ENCODE measurements at places on chromosomes 12 and 14.

- DNase-seq, result no peak
Observed at GRCh38 chr14:57413849-57414248, 23.5 kb downstream of the NAA30 start.

DNA sequence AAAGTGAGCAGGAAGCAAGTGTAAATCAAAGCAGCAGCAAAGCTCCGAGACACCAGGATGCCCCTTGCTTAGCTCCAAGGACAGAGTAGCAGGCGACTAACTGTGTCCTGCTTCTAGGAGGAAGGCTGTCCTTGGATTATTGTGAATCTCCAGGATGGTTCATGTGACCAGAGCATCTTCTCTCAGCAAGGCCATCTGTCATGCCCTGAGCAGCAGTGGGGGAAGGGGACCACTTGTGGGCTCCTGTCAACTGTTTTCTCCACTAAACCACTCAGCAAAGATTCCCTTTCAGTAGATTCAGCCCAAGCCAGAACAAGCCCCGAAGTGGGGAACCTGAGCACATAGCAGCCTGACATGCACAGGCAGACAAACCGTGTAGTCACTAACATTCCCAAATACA is 19.4 kb downstream of the MAP3K9 start:
- DNase-seq, result no peak

DNA sequence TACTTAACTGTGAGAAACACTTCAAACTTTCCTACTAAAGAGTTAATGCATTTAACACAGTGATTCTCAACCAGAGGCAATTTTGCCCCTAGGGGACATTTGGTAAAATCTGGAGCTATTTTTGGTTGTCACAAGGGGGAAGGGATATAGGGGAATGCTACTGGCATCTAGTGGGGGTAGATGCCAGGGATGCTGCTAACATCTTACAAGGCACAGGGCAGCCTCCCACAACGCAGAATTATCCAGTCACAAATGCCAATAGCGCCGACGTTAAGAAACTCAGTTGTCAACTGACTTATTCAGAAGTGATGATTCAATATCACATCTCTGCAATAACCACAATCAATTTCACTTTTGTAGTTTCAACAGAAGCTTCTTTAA is 2.0 kb downstream of the EEA1 start:
- peak; percentile 42 for DNase-seq

DNA sequence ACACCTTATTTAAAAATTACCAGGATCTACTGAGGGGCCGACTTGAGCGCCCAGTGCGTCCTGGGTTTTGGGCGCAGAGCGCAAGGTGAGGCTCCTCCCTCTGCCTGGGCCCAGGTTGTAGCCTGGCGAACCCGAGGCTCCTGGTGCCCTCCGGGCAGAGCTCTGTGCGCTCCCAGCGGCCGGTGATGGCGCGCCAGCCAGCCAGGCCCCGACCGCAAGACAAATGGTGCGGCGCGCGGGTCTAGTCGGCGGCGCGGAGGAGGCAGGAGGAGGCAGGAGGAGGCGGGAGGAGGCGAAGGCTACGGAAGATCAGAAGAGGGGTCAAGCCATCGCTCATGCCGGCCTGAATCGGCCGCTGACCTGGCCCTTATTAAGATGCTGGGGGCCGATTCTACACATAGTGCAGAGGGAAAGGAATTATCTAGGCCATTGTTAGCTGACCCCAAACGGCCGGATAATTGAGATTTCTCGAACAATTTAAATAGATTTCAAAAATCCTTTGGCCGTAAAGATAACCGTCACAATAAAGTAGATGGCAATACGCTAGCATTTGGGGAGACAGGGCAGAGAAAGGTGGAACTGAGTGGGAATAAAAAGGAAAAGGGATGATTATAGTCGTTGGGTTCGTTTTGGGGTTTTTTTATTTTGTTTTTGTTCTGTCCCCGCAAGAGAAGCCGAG is 2.8 kb downstream of the TBX5 start:
- no peak for DNase-seq

GRCh38 chr12:11854011-11854499 is 204.6 kb downstream of the ETV6 start:
- DNase-seq, result no peak

DNA sequence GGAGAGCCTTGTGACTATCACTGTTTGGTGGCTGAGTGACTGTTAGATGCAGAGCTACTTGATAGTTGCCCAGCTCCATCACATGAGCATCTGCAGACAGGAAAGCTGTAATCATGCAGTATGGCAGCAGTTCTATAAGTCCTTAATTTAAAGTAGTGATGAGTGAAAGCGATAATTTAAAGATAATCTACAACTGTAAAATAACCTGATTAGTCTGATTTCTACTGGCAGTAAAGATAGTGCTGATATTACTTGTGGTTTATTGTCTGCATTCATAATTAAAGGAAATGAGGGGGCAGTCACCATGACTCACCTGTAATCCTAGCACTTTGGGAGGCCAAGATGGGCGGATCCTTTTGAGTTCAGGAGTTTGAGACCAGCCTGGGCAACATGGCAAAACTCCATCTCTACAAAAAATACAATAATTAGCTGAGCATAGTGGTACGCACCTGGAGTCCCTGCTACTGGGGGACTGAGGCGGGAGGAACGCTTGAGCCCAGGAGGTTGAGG is 41.2 kb upstream of the PLEKHD1 start:
- DNase-seq, result no peak

GRCh38 chr14:61644834-61645233 is 50.5 kb upstream of the HIF1A start:
- no peak for DNase-seq

DNA sequence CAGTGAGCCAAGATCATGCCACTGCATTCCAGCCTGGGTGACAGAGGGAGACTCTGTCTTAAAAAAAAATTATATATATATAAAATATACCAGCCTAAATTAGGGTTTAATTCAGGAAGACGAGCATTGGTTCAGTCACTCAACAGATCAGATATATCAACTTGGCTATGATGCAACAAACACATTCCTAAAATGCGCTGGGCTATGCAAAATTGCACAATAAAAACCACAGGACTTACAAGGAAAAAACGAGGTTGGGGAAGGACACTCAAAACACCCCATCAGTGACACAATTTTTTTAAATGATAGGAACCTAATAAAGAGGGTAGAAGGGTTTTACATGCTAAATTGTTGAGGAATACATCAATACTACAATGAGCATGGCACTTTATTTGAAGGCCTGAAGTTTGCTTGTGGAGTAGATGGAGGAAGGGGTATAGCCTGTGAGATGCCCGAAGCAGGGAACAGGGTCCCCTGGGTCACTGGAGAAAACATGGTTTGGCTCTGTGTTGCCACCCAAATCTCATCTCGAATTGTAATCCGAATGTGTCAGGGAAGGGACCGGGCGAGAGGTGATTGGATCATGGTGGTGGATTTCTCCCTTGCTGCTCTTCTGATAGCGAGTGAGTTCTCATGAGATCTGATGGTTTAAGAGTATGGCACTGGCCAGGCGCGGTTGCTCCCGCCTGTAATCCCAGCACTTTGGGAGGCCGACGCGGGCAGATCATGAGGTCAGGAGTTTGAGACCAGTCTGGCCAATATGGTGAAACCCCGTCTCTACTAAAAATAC is 71.2 kb downstream of the TNFAIP2 start:
- DNase-seq, result no peak

DNA sequence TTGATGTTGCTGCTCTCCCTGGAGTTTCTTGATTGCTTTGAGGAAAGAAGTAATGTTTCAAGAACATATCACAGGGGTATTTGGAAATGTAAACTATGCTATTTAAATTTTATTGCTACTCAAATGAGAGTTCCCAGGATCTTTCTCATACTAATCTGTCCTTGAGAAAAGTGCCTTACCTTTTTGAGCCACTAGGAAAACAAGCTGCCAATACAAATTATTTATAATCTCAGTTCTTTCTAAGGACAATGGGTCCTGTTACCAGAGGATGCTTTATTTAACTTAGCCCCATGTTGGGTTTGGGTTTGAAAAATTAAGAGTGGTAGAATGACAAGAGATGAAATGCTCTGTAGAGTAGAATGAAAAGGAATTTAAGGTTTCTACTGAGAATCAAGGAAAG is 258.2 kb upstream of the PRKD1 start:
- no peak for DNase-seq

DNA sequence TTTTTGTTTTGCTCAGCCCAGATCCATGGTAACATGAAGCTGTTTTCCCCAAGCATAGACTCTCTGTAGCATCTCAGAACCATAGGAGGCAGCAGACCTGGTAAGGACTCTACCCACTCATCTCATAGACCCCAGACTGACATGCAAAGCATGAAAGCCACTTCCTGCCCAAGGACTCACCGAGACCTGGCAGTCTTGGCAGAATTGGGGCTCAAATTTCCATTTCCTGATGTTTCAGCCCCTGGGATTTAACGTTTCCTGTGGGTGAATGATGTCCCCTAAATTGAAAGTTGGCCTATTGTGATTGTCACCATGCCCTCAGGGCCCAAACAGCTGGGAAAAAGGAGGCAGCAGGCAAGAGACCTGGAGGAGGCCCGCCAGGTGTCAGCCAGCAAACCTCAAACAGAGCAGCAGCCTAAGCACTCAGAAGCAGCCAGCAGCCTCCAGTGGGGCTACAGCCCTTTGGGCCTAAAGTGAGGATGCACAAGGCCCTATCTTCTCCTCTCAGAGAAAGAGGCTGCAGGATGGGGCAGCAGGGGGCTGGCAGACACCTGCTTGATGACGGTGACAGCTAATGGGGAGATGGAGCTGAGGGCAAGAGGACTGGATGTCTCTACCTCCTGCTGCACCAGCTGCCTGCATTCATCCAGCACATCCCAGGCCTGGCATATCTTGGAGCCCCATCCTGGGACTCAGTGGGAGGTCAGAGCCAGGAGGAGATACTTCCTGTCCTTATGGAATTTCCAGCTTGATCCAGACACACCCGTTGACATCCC is 8.5 kb downstream of the KRT85 start:
- no peak for DNase-seq

- DNase-seq, result no peak
Observed at GRCh38 chr12:65894624-65895390, 70.5 kb downstream of the HMGA2 start.

- no peak for DNase-seq
Observed at GRCh38 chr14:68225321-68225720, 405.7 kb downstream of the RAD51B start.

- DNase-seq, result no peak
Observed at GRCh38 chr14:31283153-31283552, 75.6 kb upstream of the HECTD1 start.

GRCh38 chr12:42812086-42812485 is 222.5 kb upstream of the PRICKLE1 start:
- no peak for DNase-seq

- DNase-seq, result no peak
Observed at GRCh38 chr12:47982311-47982710, 18.9 kb downstream of the TMEM106C start.

DNA sequence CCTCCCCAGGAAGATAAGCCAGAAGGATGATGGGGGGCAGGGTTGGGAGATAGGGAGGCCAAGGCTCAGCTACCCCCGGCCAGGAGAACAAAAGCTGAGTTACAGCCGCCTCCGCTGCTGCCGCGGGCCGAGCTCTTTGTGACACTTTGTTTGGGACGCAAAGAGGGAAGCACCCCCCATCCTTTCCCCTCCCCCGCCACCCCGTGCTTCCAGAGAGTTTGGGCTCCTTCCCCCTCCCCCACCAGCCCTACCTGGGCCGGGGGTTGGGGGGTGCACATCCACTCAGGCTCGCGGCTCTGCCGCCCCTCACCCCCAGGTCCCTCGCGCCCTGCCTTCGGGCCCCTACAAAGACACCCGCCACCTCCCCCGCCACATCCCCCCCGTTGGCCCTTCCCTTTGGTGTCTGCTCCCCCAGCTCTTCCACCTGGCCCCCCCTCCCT is 799 bp downstream of the ZNF219 start:
- no peak for DNase-seq

DNA sequence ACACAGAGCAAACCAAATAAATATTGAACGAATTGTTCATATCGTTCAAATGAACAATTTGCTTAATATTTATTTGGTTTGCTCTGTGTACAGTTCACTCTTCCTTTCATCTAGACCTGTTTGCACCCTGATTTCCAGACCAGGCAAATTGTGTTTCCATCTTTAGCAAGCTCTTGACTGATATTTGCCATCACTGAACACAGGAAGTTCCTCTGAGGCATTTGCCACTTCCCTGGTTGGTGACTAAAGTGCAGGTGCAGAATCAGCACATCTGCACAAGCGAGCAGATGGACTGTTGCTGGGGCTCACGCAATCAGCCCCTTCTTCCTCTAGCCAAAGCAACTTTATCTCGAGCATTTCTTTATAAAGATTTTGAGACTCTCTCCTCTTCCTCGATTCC is 112.9 kb downstream of the DAAM1 start:
- no peak for DNase-seq

DNA sequence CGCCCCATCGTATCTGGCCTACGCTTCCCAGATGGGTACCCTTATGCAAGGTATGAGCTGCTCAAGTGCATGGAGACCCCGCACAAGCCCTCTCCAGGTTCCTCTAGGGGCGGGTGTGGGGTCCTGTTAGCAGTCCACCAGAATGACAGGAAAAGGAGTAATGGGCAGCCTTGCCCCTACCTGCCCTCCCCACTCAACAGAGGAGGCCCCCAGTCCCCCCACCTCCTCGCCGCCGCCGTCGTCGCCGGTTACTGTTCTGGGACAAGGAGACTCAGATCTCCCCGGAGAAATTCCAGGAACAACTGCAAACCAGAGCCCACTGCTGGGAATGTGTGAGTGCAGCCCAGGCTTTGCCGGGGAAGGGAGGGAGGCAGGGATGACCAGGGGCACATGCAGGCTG is 6.0 kb downstream of the REC8 start:
- no peak for DNase-seq

DNA sequence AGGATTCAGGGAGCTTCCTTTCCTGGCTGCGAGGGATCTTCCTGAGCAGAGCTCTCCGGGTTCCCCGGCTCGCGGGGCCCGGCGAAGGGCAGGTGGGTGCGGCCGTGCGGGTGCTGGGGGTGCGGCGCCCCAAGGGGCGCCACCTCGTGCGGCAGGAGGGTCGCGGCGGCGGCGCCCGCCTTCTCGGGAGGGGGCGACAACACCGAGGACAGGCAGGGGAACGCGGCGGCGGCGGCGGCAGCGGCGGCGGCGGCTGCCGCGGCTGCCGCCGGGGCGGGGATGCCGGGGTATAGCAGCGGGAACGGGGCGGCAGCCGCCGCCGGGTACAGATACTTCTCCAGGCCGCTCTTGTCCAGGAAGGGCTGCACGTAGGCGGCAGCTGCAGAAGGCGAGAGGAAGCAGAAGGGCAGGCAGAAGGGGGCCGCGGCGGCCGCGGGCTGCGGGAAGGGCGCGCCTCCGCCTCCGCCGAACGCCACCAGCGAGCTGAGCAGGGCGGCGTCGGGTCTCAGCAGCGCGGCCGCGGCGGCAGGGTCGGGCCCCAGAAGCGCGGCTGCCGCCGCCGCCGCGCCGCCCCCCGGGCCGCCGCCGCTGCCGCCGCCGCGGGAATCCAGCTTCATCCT is 2.7 kb downstream of the BHLHE41 start:
- DNase-seq, result peak; percentile 53

DNA sequence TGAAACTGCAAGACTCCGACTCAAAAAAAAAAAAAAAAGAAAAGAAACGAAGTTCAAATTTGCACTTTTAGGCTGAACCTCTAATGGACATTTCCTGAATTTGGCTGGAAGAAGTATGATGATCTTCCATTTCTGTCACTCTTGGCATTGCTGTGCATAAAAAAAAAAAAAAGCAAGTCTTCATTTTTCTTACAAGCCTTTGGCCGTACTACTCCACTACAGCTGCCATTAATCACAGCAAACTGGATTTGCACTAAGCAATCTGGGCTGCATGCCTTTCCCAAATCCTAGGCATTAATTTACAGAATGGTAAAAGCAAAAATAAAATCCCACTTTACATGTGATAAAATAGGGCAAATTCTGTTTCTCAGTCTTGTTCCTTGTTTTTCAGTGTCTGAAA is 7.1 kb downstream of the CSRP2 start:
- DNase-seq, result no peak
